ENCODE measurements at places on chromosomes 2 and 18. TPM values are rescaled to one million over a fixed set of nuclear protein-coding genes. Genes with fewer than 3 reads are reported as not detected.

DYNAP gene
- not detected for total RNA-seq

IWS1 gene
- total RNA-seq: 39.0 TPM

GRCh38 chr2:131063501-131064283 lies 29.6 kb downstream of the FAM168B start:
- H3K4me3 ChIP-seq: no peak overlapping the region
- peaks cover 29% of the 10 kb centered on the region for H3K4me1 ChIP-seq
- no peaks in the 10 kb centered on the region for H3K27me3 ChIP-seq
- peak overlapping the region; percentile 13 for H3K27ac ChIP-seq

DNA sequence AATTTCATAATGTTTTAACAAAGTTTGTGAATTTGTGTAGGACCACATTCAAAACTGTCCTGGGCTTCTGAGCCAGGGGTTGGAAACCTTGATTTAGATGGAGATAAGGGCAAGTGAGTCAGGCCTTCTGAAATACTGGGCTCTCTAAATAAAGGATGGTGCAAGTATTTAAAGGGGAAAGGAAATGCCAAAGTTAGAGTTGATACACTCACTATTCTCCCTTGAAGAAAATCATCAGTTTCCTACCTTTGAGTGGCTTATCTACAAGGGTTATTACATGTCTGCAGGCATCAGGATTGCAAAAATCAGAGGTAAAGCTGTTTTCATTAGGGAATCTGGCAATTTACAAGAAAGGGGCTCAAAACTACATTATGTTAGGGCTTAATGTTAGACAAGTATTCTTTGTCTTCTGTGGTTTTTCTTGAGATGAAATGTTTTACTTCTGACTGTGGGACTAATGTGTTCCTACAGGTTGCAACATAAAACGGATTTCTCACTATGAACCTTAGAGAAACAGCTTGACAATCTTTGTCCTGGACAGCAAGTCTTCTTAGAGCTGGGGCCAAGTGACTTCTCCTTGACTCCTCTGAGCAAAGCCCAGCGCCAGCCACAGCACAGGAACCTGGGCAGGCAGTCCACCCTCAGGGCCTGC lies 31.1 kb downstream of the RNU4ATAC start:
- peaks cover 54% of the 10 kb centered on the region for H3K4me1 ChIP-seq
- H3K4me3 ChIP-seq: no peak overlapping the region

LRP2 gene
- 0.37 TPM for total RNA-seq

STEAP3 gene
- total RNA-seq: not detected

GRCh38 chr2:70144443-70145143 lies 46.2 kb downstream of the C2orf42 start:
- H3K27me3 ChIP-seq: no peaks in the 10 kb centered on the region
- peak overlapping the region; percentile 2 for H3K27ac ChIP-seq
- H3K36me3 ChIP-seq: peaks cover 4% of the 10 kb centered on the region
- no peak for DNase-seq
- H3K4me1 ChIP-seq: peaks cover 70% of the 10 kb centered on the region

- H3K27me3 ChIP-seq: no peaks in the 10 kb centered on the region
- H3K27ac ChIP-seq: no peak overlapping the region
- no peaks in the 10 kb centered on the region for H3K4me1 ChIP-seq
- no peaks in the 10 kb centered on the region for H3K36me3 ChIP-seq
These were observed 66.5 kb downstream of the TSPYL6 start for GRCh38 chr2:54189539-54189938.

DNA sequence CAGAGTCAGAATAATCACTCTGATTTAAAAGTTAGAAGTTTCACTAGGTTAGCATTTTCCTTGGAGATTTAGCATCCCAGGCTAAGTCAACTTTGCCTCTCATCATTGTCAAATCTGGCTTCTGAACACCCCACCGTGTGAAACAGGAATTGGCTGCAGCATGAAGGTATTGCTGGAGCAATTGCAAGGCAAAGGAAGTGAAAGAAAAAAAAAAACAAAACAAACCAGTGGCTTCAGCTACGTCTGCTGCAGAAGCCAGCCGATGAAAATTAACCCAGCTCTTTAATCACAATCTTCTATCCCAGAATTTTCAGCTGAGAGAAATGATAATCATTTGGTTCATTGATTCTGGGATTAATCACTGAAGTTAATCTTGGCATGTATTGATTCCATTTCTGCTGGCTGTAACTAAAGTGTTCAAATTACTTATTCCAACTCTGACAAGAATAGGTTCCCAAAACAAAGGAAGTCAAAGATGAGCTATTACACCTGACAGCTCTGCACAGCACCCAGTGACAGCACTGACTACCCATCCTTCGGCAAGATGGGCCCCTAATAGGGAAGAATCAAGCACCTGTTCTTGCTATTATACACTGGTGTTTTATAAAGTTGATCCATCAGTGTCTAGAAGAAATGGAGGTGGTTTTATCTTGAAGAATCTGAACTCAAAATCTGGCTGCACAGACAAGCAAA lies 42.7 kb upstream of the REG3G start:
- H3K27ac ChIP-seq: no peak overlapping the region
- H3K27me3 ChIP-seq: no peaks in the 10 kb centered on the region
- H3K4me3 ChIP-seq: no peak overlapping the region
- H3K36me3 ChIP-seq: no peaks in the 10 kb centered on the region
- no peak for DNase-seq
- H3K4me1 ChIP-seq: no peaks in the 10 kb centered on the region

UGGT1 gene
- 48.6 TPM for total RNA-seq

CELF4 gene
- not detected for total RNA-seq

RGPD3 gene
- total RNA-seq: 0.24 TPM

DNA sequence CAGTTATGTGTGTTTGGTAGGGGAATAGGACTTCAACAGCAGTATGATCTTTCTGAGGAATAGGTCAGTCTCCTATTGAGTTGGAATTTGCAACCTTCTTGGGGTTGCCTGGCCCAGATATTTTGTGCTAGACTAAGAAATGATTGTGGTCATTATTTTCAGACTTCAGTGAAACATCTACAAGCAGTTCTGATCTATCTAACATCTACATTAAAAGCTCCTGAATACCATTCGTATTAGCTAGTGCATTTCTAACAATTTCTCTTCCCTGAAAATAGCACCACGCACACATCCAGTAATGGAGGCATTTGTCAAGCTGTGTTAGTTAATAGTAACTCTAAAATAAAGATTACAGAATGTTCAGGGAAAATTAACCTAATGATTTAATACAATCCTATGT lies 179.3 kb downstream of the FIGN start:
- no peaks in the 10 kb centered on the region for H3K4me1 ChIP-seq
- no peaks in the 10 kb centered on the region for H3K36me3 ChIP-seq
- H3K27ac ChIP-seq: no peak overlapping the region

- no peaks in the 10 kb centered on the region for H3K36me3 ChIP-seq
- no peaks in the 10 kb centered on the region for H3K4me1 ChIP-seq
- H3K27me3 ChIP-seq: no peaks in the 10 kb centered on the region
- H3K27ac ChIP-seq: no peak overlapping the region
- no peak for DNase-seq
These were observed 428.5 kb upstream of the CNTNAP5 start for GRCh38 chr2:123596621-123597020.

NCKAP5 gene
- total RNA-seq: not detected

- H3K36me3 ChIP-seq: no peaks in the 10 kb centered on the region
- peaks cover 21% of the 10 kb centered on the region for H3K4me1 ChIP-seq
- H3K27ac ChIP-seq: no peak overlapping the region
These were observed 51.8 kb upstream of the RAB27B start for GRCh38 chr18:54776282-54776977.

DNA sequence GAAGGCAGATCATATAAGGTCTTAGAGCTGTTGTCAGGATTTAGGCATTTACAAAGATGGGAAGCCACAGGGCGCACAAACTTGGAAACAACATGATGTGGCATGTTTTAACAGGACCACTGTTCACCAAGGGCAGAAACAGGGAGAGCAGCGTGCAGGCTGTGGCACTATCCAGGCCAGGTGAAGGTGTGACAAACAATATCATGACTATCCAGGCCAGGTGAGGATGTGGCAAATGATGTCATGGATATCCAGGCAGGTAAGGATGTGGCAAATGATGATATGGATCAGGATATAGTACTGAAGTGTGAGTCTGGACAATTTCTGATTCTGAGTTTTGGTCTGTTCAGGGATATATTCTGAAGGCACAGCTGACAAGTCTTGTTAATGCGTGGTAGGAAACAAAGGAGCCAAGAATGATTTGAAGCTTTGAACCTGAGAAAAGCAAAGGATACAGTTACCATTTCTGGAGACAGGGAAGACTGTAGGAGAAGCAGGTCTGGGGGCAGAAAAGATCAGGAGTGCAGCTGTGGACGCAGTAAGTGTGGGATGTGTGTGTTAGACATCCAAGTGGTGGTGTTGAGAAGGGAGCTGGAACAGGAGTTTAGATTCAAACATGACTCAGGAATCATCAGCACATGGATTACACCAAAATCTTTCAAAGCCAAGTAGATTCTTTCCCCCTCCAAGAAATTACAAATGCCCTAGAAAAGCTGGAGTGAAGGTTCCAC lies 205.9 kb downstream of the TMEM163 start:
- H3K4me1 ChIP-seq: no peaks in the 10 kb centered on the region
- DNase-seq: no peak
- no peaks in the 10 kb centered on the region for H3K27me3 ChIP-seq
- no peak overlapping the region for H3K4me3 ChIP-seq

SLC19A3 gene
- not detected for total RNA-seq

GRCh38 chr2:121682396-121683298 lies 33.4 kb upstream of the CLASP1 start:
- no peak overlapping the region for H3K27ac ChIP-seq
- H3K36me3 ChIP-seq: peaks cover 31% of the 10 kb centered on the region
- H3K4me1 ChIP-seq: no peaks in the 10 kb centered on the region

CRYGC gene
- not detected for total RNA-seq

DNA sequence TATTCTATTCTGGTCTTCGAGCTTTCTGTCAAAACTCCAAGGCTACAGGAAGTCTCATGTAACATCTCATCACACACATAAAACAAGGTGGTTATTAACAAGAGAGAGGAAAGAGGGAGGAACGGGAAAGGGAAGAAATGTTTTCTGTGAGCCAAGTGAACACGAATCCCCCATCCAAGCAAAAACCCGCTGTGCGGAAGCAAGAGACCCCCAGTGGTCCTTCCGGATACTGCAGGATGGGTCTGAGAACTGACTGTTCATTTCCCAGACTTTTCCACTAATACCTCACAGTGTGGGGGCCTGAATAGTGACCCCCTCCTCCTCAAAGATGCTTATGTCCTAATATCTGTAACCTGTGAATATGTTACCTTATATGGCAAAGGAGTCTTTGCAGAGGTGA lies 19.0 kb upstream of the DIPK1C start:
- H3K4me3 ChIP-seq: no peak overlapping the region
- no peaks in the 10 kb centered on the region for H3K36me3 ChIP-seq
- H3K4me1 ChIP-seq: no peaks in the 10 kb centered on the region
- H3K27me3 ChIP-seq: no peaks in the 10 kb centered on the region

DNA sequence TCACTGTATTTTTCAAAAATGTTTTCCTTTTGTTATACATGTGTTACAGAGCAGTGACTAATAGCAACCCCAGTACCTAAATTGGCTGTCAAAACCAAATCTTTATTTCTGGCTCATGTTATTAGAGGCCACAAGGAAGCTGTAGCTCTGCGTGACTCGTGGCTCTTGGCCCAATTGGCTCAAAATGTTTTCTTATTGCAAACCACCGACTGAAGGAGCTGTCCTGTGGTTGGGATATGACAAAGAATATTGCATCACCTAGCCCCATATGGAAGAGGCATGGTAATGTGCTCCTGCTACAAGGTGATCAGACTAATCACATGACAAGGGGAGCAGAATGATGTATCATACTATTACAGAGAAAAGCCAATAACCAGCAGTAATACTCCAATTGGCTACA lies 1058.5 kb downstream of the CBLN2 start:
- no peaks in the 10 kb centered on the region for H3K36me3 ChIP-seq
- H3K27ac ChIP-seq: no peak overlapping the region
- H3K4me3 ChIP-seq: no peak overlapping the region
- no peaks in the 10 kb centered on the region for H3K4me1 ChIP-seq

GRCh38 chr2:236944561-236944960 lies 141.1 kb upstream of the COPS8 start:
- no peak for DNase-seq
- H3K27me3 ChIP-seq: peaks cover 12% of the 10 kb centered on the region
- H3K27ac ChIP-seq: no peak overlapping the region
- peaks cover 34% of the 10 kb centered on the region for H3K4me1 ChIP-seq

CHRNG gene
- not detected for total RNA-seq

DNA sequence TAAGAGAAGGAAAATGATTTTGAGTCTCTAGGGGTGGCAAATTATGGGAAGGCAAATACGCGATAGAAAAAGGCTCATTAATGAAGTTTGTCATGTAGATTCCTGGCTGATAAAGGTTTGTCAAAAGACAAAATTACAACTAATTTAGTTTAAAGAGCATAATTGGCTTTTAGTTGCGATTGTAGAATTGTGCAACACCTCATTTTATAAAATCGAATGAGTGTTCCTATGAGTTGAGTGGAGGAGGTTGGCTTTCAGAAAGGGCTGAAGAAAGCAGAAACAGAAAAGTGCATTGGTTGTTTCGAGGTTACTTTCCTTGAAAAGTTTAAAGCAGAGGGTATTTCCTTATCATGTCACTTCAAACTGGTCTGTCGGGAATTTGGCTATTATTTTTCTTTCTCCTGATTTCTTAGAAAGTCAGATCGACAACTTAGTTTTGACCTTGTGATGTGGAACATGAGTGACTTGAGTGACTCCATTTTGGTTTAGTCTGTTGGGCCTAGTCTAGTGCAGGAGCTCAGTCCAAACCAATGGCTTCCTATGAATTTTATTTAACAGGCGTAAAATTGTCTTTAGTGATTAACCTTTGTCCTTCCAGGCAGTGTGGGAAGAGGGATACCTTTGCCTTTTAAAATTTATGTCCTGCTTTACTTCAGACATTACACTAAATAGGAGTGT lies 2.2 kb upstream of the PCYOX1 start:
- peak overlapping the region; percentile 47 for H3K4me3 ChIP-seq
- DNase-seq: no peak
- H3K36me3 ChIP-seq: peaks cover 7% of the 10 kb centered on the region
- no peaks in the 10 kb centered on the region for H3K27me3 ChIP-seq

DNA sequence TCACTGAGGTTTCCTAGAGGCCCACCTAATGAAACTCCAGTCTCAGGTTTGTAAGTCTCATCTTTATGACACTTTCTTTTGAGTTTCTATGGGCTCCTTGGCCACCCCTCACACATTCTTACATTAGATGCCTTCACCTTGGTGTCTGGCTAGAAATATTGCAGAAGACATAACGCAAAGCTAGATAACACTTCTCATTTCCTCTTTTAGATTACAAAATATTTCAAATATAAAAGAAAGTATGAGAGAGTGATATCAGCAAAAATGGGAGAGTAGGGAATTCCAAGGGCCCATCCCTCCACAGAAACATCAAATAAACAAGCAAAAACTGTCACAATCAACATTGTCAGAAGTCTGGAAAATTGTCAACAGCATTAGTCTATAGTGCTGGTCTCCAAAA lies 43.3 kb upstream of the ZCCHC2 start:
- H3K4me3 ChIP-seq: no peak overlapping the region
- no peak for DNase-seq
- peaks cover 17% of the 10 kb centered on the region for H3K36me3 ChIP-seq
- peaks cover 33% of the 10 kb centered on the region for H3K27me3 ChIP-seq

SPATA3 gene
- total RNA-seq: 1.9 TPM

SERPINB5 gene
- not detected for total RNA-seq

- peak overlapping the region; percentile 80 for H3K27ac ChIP-seq
- no peaks in the 10 kb centered on the region for H3K36me3 ChIP-seq
- peak overlapping the region; percentile 75 for H3K4me3 ChIP-seq
These were observed 69.1 kb downstream of the PHLPP1 start for GRCh38 chr18:62784338-62784965.

- peak; percentile 77 for DNase-seq
- H3K36me3 ChIP-seq: no peaks in the 10 kb centered on the region
- H3K27ac ChIP-seq: peak overlapping the region; percentile 84
- no peaks in the 10 kb centered on the region for H3K27me3 ChIP-seq
These were observed 7.7 kb downstream of the LPIN1 start for GRCh38 chr2:11753886-11754699.

ERCC3 gene
- 66.4 TPM for total RNA-seq
